NCI-H2081 treated with DMSO at 0.1 percent for 48 hours (cell line): ENCODE measurements at places on chromosomes 6 and 20.

GRCh38 chr6:169341706-169342105 is 88.1 kb upstream of the THBS2 start:
- DNase-seq = no peak

- no peak for DNase-seq
Observed at GRCh38 chr6:5942591-5942990, 64.1 kb downstream of the NRN1 start.

DNA sequence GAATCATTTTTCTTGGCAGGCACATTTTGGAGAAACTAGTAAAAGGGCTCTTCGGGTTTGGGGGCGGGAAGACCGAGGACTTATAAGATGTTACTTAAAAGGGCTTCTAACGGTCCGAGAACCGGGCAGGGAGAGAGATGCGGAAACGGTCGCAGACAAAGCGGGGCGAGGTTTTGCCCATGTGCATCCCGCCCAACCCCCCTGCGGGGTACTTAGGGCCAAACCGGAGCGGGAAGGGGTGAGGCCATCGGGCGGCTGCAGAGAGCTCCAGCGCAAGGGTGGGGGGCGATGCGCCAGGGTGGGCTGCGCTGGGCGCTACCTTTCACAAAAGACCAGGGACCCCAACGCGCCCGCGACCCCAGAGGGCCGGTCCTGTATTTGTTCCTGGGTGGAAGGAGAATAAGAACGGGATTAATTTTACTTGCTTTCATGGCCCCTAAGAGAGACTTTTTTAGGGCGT is 616 bp downstream of the TUBB start:
- DNase-seq = no peak

DNA sequence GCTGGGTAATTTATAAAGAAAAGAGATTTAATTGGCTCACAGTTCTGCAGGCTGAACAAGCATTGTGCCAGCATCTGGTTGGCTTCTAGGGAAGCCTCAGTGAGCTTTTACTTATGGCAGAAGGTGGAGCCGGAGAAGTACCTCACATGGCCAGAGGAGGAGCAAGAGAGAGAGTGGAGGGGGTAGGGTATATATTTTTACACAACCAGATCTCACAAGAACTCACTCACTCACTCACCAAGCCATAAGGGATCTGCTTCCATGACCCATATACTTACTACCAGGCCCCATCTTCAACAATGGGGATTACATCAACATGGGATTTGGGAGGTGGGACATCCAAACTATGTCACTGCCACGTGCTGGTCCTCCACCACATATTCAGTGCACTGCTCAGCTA is 152.6 kb upstream of the PRND start:
- no peak for DNase-seq

DNA sequence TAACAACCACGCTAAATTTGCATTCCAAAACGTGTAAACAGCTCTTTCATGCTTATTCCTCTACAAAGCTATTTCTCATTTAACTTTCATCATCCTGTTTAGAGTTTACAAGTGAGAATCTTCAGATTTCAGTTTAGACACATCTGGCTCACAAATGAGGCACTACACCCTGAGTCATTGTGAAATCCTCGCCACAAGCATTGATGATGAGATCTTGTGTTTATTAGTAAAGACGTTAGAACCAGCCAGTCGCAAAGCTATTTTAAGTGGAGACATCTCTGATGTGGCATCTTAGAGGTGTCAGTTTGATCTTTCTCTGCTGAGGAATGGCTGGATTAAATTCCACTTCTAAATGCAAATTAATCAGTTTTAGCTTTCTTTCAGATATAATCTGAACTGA is 8.3 kb upstream of the ISM1 start:
- no peak for DNase-seq

- no peak for DNase-seq
Observed at GRCh38 chr20:20276811-20277530, 90.9 kb upstream of the INSM1 start.

DNA sequence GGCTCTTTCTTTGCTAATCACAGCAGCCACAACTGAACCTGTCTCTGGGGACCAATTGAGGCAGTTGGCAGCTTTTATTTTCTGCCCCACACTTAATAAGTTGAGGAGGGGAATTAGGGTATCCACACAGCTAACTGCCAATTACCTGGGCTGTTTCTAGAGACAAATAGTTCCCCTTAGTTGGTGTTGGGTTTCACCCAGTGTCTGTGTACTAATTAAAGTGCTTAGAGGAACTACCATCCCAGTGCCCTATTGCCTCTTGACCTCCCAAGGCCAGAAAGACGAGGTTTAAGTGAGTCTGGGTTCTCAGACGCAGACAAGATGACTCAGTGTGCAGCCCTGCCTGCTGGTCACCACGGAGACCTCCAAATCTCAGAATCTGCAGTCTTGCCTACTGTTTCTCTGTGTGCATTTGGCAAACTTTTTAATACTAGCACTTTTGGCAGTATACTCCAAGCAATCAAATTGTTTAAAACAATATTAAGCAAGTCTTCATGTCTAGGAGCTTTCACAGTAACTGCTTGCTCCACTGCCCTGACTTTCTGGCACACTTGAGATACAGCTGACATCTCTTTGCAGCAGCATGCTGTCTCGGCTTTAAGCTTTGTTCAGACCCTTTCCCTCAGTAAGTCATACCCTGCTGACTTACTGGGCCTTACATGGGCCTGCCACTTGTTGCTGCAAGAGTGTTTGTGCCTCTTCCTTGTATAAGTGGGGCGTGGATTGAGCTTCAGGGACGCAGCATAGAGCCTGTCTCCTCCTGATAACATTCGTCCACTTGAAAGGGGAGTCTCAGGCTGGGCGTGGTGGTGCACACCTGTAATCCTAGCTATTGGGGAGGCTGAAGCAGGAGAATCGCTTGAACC is 31.9 kb downstream of the STK35 start:
- no peak for DNase-seq

GRCh38 chr20:11431621-11432020 is 486.1 kb upstream of the BTBD3 start:
- DNase-seq = no peak

- peak; percentile 40 for DNase-seq
Observed at GRCh38 chr6:149840345-149841075, 23.6 kb downstream of the LRP11 start.

- DNase-seq = no peak
Observed at GRCh38 chr20:830011-830521, 3.4 kb upstream of the FAM110A start.

GRCh38 chr6:16731478-16732051 is 29.7 kb downstream of the ATXN1 start:
- no peak for DNase-seq

DNA sequence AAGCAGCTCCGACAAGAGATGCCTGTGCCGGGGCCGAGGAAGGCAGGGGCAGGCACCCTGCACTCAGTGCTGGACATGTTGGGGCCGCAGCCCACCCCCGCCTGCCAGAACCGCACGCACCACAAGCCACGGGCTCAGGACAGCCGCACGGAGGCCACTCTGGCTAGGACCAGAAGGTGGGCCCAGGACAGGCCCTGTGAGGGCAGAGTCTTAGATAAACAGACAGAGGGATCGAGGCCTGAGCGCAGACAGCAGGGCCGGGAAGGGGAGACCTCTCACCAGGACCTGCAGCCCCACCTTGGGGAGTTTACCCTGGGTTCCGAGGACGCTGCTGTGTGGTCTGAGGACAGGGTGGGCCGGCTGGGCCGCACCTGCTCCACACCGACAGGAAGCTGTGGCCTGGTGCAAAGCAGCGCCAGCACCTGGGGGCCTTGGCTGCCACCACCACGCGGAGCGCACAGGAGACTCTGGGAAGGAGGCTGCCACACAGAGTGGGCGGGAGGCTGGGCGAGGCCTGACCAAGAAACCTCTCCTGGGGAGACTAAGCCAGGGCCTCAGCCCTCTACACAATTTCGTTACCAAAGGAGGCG is 32.0 kb downstream of the KCNQ2 start:
- DNase-seq = no peak

DNA sequence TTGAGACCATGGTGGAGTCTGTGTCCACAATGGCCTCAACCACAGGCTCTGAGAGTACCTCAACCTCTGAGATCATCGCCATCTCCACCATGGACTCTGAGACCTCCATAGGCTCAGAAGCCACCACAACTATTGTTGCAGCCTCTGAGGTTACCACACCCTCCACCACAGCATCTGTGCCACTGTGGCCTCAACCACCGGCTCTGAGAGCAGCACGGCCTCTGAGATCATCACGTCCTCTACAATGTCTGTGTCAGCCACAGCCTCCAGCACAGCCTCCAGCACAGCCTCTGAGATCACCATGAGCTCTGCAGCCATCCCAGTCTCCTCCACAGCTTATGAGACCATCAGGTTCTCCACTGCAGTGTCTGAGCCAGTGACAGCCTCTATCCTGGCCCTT is 19.4 kb upstream of the MUC21 start:
- no peak for DNase-seq

- DNase-seq = no peak
Observed at GRCh38 chr20:63145156-63145555, 70.8 kb downstream of the YTHDF1 start.

GRCh38 chr6:147223736-147224135 is 19.5 kb downstream of the STXBP5 start:
- no peak for DNase-seq

- no peak for DNase-seq
Observed at GRCh38 chr20:7371518-7372163, 568.6 kb downstream of the HAO1 start.

DNA sequence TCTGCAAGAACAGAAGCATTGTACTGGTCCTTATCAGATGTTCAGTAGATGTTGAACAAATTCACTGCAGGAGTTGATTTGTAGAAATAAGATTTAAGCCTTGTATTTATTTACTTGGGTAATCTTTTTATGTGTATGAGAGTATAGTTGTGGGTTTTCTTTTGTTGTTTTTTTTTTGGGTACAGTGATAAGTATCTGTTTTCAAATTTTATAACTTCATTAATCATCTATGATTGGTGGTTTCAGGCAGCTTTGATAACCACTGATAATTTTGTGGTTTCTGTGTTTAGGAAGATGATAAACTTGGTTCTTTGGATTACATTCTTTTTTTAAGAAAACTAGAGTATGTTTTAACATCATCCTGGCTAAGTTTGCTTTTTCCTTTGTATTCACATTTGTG is 2.8 kb downstream of the AFDN start:
- no peak for DNase-seq

GRCh38 chr20:46802722-46803121 is 91.9 kb upstream of the EYA2 start:
- no peak for DNase-seq

- no peak for DNase-seq
Observed at GRCh38 chr20:62267543-62267942, 29.2 kb downstream of the OSBPL2 start.

DNA sequence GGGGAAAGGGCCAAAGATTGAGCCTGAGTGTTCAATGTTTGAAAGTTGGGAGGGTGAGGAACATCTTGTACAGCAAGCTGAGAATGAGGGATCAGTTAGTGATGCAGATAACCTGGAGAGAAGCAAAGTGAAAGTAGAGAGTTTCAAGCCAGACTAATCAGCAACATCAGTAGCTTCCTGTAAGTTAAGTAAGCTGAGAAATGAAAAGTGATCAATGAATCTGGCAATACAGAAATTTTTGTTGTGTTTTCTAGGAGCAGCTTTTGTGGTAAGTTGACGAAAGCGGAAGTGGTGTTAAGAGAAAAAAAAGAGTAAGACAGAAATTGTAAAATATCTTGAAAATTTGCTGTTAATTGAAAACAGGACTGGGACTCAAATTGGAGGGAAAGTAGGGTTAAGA is 855.5 kb upstream of the MAP3K7 start:
- no peak for DNase-seq

DNA sequence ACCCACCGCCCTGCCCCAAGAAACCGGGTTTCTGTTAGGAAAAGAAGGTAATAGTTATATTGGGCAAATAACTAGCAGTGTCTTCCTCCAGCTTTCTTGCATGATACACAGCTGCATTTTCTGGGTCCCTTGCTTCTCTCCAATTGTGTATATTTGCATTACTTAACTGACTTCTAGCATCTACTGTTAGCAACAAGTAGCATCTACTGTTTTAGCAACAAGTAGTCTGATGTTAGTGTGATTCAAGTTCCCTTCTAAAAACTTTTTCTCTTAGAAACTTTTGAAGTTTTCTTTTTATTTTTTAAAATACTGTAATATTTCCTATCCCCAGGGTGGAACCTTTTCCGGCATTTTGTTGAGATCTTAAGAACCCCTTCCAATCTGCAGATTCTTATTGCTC is 221.2 kb downstream of the CLIC5 start:
- no peak for DNase-seq

DNA sequence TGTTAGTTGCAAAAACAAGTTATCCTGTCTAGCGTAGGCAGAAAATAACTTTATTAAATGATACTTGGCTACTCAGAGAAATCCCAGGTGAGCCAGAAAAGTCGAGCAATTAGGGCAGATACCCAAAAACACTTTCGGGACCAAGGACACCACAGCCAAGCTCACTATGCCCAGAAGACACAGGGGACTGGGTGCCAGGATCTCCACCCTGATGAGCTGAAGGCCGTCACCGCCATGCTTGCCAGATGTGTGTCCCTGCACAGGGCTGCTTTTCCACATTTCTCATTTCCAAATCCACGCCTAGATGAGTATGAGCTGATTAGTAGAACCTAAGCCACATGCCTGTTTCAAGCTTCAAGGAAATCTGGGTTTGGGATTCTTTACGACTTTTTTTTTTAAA is 214.0 kb upstream of the SMLR1 start:
- DNase-seq = no peak

GRCh38 chr6:54913211-54913610 is 66.6 kb downstream of the FAM83B start:
- no peak for DNase-seq

DNA sequence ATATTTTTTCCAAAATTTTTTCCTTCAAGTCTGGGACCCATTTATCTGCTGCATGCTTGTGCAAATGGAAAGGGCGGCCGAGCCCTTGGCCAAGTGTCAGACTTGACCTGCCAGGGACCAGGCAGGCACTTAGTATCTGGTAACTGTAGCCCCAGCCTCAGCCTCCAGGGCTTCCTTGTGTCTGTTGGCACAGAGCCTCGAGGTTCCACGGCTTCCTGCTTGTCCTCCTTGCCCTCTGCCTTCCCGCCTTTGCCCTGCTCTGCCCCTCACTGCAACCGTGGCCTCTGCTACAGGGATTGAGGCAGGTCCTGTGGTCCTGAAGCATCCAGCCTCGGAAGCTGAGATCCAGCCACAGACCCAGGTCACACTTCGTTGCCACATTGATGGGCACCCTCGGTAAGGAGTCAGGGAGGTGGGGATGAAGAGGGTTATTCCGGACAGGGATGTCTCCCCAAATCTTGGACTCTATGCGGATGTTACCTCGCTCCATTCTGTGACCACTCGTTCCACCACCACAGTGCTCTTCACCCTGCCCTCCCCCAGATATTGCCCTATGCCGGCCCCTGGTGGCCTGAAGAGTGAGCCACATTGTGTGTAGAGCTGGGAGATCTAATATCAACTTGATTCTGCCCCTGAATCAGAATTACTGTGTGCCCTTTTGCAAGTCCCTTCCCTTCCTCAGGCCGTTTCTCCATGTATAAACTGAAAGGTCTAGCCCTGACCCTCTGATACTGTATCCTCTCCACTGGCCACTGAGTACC is 41.5 kb upstream of the SRF start:
- DNase-seq = no peak

GRCh38 chr6:158818581-158819212 is 471 bp downstream of the EZR start:
- no peak for DNase-seq

GRCh38 chr6:41570259-41570615 is 24.1 kb downstream of the FOXP4 start:
- no peak for DNase-seq
